ENCODE measurements at places on chromosomes 3 and 15.

DNA sequence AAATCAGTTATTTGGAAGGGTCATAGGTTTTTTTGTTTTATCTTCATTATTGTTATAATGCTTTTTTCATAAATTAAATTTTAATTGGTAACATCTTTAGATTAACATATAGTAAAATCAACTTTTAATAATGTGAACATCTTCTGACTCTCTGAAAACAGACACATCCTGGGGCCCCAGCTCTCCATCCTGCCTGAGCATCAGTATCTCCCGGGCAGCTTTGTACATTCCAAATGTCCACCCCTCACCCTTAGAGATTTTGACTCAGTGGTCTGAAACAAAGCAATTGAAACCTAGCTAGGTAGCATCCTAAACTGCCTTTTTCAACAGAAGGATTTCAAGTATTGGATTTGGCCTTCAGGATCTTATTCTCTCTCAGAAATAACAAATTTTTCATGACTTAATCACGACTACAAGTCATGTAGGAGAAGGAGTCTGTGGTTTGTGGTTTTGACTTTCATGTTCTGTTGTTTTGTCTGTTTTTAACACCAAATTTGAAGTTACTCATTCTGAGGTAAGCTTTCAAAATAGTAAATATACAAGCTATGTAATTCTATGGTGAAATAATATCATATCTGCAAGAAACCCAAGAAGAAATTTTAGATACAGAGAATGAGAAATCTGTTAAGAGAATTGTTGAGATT, 147.3 kb upstream of the UBE2E2 start:
- DNase-seq = no peak

- DNase-seq = no peak
Observed at GRCh38 chr3:21273259-21274025, 477.6 kb downstream of the ZNF385D start.

DNA sequence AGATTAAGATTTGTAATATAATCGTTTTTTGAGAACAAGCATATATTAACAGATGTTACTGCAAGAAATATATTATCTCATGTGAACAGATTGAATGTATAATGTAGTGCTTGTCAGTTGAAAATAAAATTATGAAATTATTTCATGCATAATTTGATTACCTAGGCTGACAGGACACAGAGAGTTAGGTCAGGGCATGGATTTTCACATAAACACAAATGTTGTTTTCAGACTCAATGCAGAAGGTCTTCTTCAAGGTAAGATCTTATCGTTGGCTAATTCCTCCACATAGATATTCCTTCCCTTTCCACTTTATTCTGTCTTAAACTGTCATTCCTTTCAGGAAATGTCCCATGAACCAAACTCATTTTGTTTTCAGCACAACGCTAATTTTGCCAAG, 20.1 kb upstream of the TM4SF1 start:
- DNase-seq = no peak

DNA sequence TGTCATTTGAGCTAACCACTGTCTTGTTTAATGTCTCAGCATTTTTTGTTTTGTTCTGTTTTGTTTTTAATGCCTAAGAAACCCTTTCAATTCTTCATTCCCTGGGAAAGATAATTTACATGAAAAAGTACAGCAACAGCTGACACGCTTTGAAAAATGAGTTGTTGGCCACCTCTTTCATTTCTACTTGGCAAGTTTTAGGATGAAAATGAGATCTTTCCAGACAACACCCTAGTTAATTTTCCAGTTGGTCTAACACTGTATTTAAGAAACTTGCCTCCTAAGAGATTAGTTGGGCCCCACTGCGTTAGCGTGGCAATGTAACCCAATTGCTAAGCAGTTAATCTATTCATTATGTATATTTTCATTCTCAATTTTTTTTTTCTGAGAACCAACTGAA, 194.0 kb upstream of the LRRN1 start:
- DNase-seq = no peak

GRCh38 chr3:77342027-77342426, 302.1 kb downstream of the ROBO2 start:
- DNase-seq = no peak

DNA sequence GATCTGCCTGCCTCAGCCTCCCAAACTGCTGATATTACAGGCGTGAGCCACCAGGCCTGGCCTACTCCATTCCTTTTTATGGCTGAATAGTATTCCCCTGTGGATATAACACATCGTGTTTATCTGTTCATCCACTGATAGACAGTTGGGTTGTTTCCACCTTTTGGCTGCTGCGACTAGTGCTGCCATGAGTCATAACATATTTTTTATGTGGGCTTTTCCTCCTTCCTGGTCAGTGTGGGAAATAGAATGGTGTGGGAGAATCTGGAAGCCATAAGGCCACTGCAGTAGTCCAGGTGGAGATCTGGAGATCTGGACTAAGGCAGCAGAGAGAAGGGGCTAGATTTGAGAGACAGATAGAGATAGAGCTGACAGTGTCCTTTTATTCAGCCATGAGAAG, 16.2 kb downstream of the LCMT2 start:
- DNase-seq = no peak

GRCh38 chr15:69457304-69458280, 5.0 kb downstream of the RPLP1 start:
- no peak for DNase-seq

DNA sequence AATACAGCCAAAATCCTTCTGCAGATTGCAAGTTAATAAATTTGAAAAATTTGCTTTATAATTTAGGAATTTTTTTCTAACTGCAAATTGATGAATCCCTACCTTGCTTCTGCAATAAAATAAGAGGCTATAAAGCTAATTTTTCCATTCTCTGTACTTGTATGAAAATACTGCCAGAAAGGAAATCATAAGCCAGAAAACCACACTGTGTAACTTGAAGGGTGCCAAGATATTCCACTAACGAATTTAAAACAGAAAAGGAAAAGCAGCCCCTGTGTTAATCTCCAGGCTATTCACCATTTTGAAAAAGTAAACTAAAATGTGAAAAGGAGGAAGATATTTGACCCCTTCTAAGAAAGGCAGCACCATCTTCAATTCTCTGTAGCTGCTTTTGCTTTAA, 557.9 kb upstream of the ZNF385D start:
- no peak for DNase-seq

DNA sequence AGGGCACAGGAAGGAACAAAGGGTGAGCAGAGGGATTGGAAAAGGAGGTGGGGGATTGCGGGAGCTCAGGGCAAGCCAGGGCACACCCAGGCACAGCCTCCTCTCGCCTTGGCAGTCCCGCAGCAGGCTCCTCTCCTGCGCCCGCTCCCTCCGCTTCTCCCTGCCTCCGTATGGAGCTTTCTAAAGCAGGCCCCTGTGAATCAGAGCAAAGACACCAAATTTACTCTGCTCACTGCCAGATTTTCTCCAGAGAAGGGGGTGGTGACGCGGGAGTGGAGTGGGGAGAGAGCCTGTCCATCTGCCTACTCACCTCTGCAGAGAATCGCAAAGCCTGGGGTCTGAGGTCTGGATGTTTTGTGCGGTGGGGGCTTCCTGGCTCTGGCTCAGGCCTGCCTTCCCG, 20.0 kb downstream of the ATP2B2 start:
- DNase-seq = no peak

GRCh38 chr3:23083701-23084100, 119.4 kb upstream of the UBE2E2 start:
- DNase-seq = no peak

DNA sequence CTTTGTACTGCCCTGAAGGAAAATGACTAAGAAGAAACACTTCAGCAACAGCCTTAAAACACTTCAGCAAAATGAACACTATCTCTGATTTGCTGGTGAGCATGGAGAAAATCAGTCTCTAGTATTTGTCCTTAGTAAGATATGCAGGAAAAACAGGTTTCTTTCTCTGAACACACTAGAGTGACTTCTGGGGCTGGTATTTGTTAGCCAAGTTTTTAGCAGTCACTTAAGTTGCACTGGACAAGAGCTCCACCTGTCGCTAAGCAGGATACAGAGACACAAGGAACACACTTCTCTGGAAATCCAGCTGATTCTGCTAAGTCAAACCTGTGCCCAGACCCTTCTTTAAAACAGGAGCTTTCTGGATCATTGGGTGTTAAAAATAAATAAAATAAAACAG, 65.3 kb downstream of the CHAC1 start:
- DNase-seq = no peak

- no peak for DNase-seq
Observed at GRCh38 chr3:185746470-185746869, 78.4 kb downstream of the IGF2BP2 start.

GRCh38 chr15:49415149-49415548, 7.9 kb upstream of the FGF7 start:
- no peak for DNase-seq

DNA sequence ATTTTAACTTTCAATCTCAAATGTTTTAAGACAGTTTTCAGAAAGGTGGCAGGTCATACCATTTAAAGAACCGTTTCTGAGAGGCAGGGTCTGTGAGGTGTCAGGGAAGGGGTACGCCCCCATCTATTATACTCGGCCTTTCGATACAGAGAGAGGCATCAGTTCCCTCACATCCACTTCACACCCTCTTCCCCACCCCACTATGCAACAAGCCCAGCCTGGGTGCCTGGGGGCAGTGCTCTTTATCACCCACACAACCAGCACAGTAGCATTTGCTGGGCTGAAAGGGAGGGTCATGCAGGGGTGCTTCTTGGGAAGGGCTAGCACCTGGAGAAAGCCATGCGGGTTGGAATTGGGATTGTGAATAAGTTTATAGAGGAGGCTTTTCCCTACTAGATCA, 56.0 kb upstream of the KCNMB2 start:
- DNase-seq = no peak

DNA sequence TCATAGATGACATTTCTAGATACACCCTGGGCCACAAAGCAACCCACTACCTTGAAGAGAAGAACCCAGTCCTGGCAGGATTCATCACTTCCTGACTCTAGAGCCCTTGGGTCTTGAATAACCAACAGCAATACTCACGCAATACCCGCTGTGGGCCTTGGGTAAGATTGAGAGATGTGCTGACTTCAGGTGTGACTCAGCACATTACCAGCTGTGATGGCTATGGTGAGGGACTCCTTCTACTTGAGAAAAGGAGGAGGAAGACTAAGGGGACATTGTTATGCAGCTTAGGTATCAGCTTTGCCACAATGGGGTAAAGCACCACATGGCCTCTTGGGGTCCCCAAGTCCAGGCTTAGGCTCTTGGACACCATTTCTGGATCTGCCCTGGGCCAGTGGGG, 14.9 kb downstream of the C3orf33 start:
- DNase-seq = no peak

DNA sequence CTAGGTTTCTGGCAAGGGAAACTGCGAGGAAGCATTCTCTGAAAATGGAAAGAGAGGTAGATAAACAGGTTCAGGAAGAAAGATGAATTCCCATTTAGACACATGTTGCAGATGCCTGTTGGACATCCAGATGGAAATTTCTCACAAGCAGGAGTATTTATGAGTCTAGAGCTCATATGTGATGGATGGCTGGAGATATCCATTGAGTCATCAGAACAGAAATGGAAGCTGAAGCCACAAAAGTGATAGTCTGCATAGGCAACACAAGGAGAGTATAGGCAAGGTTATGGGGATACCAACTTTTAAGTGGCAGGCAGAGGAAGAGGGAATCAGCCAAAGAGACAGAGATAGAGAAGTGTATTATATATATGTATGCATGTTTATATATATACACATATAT, 6.3 kb upstream of the RAMAC start:
- no peak for DNase-seq

DNA sequence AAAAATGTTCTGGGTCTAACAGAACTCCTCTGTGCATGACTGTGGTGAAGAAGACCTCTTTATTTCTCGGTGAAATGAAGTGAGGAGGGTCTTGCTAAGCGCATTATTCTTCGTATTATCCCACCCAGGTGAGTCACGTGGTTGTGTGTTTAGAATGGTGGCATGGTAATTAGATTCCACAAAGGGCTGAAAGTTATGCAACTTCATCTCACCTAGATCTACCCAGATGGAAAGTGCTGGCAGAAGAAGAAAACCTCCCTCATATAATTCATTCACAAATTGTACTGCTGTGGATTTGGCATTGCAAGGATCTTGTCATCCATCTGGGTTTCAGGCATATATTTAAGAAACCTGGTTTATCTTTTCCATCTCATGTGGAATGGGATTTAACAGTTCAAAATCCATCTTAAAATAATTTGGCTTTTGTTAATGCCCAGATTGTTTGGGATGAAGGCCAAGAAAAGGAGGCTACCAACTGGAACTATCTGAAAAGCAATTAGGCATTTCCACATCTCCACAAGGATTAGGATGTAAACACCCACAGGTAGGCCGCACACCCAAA, 175.3 kb downstream of the PLCL2 start:
- DNase-seq = no peak

- DNase-seq = no peak
Observed at GRCh38 chr15:77716632-77717332, 84.1 kb upstream of the LINGO1 start.

DNA sequence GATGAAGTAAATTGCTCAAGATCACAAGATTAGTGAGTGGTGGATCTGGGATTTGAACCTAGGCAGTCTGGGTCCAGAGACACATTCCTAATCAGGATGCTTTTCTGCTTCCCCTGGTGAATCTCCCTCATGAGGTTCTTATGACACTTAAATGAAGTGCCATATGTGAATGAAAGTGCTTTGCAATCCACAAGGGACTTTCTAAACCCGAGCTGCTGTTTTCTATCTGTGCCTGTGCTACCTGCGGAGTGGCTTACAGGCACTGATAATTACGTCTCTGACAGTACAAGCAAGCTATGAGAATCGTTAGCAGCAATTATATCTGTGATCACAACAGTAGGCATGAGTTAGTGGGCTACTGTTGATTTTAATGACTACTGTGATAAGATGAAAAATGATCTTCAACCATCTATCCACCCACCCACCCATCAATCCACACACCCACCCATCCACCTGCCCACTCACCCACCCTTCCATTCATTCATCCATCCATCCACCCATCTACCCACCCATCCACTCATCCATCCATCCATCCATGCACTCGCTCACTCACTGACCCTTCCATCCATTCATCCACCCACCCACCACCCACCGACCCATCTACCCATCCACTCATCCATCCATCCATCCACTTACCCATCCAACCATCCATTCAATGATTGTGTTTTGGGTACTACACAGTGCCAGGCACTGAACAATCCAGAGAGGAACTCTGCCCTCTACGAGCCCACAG, 51.8 kb downstream of the ATP2B2 start:
- no peak for DNase-seq

DNA sequence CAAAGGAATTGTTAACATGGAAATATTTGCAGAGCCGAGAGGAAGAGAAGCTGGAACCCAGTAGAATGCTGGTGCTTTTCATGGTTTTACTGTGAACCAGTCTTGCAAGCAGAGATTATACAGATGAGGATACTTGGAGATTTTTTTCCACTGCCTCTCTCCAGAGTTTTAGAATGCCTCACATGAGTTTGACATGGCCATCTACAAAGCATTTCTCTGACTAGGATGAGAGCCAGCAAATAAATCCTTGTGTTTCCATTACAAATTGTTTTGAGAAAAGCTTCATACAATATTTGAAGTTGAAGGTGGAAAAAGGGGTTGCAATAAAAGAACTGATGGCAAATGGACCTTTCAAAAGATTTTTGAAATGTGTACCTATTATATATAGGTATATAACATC, 45.0 kb upstream of the GAP43 start:
- no peak for DNase-seq
